ENCODE measurements at places on chromosomes 6 and 20. TPM values are rescaled to one million over a fixed set of nuclear protein-coding genes. Genes with fewer than 3 reads are reported as not detected.

GRCh38 chr6:114390176-114390575, 47.4 kb upstream of the HS3ST5 start:
- no peak for DNase-seq

- no peak for DNase-seq
Observed at GRCh38 chr20:51236421-51236820, 213.5 kb upstream of the KCNG1 start.

- no peak for DNase-seq
Observed at GRCh38 chr20:37573626-37574198, 46.0 kb upstream of the BLCAP start.

Gene SLC22A7
- total RNA-seq: not detected

Data from Calu3 (cell line).